ENCODE measurements at places on chromosomes 6 and 20.

GRCh38 chr20:50628853-50629669 lies 62.3 kb downstream of the RIPOR3 start:
- no peak for DNase-seq

- DNase-seq = peak; percentile 78
Observed at GRCh38 chr20:51760905-51761546, 7.2 kb downstream of the ATP9A start.

- DNase-seq = no peak
Observed at GRCh38 chr6:111810294-111811131, 62.7 kb downstream of the FYN start.

DNA sequence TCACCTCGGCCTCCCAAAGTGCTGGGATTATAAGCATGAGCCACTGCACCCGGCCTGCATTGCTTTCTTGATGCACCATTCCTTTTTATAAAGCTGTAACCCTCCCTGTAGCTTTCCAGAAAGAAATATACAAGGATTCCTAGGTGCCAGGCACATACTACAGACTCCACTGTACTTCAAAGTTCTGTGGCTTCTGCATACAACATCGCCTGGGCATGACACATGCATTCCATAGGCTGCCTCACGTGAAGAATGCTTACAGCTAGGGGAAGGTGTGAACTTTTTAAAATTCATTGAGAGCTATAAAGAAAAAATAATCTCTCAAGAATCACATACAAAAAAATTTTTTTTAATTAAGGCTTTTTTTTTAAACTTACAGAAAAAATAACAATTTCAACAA lies 50.2 kb downstream of the TRAM2 start:
- peak; percentile 63 for DNase-seq

DNA sequence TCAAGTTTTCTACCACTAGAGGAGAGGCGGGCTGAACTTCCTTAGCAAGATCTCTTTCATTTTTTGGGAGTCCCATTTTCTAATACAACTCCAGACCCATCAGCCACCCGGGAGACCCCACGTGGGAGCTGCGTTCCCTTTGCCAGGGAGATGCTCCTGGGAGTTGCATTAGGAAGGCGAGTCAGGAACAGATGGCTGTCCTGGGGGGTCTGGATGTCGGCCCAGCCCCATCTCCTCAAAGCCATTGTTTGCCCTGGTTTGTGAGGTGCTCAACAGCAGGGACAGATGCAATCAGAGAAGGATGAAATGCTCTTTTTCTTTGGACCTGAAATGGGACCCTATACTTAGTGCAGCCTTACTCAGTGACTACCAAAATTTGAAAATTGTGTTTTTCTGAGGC lies 39.4 kb downstream of the CARMIL1 start:
- DNase-seq = no peak

DNA sequence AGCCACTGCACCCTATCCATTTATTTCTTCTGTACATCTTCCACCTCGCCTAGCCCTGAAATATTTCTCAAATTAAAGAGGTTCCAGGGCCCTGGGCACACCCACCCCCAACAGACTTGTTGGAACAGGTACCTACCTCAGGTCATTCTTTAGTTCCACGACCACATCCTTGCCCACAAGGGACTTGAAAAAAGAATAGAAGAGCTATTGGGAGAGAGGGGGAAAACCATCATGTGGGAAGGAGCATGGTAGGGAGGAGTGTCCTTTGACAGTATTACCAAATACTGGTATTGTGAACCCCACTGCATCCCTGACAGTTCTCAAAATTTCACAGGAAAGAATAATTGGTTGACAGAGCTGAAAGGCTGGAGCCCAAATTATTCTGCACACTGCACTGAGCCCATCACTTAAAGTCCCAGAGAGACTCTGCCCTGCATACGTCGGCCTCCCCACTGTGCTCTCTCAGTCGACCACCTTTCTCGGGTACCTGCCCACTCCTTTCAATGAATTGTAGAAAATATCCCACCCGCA lies 762 bp downstream of the LSM2 start:
- DNase-seq = no peak

GRCh38 chr6:106729841-106730240 lies 100.5 kb downstream of the QRSL1 start:
- no peak for DNase-seq

- peak; percentile 65 for DNase-seq
Observed at GRCh38 chr6:7910654-7911344, at the start of gene TXNDC5. TSS of gene TXNDC5 (minus strand) at chr6:7910788. CDS start at chr6:7910776, 12 bp downstream.

- no peak for DNase-seq
Observed at GRCh38 chr6:15483060-15483459, 179.8 kb downstream of the DTNBP1 start.

- DNase-seq = peak; percentile 78
Observed at GRCh38 chr20:49989234-49990065, 6.7 kb downstream of the SNAI1 start.

- no peak for DNase-seq
Observed at GRCh38 chr6:40738551-40739193, 151.5 kb upstream of the LRFN2 start.

DNA sequence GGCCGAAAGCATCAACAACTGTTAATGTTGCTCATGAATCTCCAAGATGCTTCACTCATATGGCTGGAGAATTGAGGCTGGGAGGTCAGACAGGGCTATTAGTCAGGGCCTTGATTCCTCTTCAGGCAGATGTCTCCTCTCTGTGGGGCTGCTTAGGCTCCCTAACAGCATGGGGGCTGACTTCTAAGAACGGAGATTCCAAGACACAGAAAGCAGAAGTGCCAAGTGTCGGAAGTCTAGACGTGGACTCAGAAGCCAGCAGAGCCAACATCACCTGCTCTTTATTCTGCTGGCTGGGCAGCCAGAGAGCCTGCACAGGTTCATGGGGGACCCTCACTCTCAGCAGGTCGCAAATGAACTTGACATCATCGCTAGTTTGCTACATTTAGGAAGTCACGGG lies 279.8 kb downstream of the CDH26 start:
- no peak for DNase-seq

DNA sequence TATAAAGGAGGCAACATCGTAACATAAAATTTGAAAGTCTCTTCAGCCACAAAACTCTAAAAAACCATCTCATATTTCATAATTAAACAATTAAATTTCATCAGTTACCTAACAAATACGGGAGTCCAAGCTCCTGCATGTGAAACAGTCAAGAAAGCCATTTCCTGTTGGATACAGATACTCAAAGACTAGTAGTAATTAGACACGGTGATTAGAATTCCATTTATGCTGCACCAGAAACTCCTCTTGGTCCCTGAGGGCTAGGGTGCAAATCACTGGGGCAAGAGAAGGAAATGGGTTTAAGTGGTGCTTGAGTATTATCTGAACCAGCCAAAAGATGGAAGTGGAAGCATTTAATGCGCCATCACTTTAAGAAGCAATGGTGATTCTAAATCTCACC lies 27.4 kb downstream of the TRAM2 start:
- DNase-seq = no peak

- no peak for DNase-seq
Observed at GRCh38 chr6:4301871-4302270, 166.5 kb upstream of the ECI2 start.

GRCh38 chr6:47112317-47112716 lies 70.2 kb upstream of the ADGRF1 start:
- DNase-seq = peak; percentile 77

- no peak for DNase-seq
Observed at GRCh38 chr6:11889572-11889971, 111.0 kb upstream of the ADTRP start.

DNA sequence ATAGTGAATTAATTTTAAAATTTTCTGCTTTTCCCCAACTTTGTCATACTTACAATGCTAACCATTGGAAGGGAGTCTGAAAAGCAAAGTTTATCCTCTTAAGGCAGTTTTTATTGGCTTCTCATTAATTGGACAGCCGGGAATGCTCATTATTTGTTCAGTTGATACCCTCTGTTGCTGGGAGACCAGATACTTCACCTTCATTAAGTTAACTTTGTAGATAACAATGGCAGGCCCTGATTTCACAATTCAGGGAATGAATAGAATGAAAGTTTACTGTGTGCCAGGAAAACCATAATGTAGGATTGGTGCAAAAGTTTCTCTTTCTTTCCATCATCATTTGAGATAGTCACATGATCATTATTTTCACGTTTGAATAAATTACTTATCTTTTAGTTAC lies 49.0 kb downstream of the COL19A1 start:
- no peak for DNase-seq

- DNase-seq = peak; percentile 21
Observed at GRCh38 chr20:14193885-14194284, 143.5 kb downstream of the FLRT3 start.

DNA sequence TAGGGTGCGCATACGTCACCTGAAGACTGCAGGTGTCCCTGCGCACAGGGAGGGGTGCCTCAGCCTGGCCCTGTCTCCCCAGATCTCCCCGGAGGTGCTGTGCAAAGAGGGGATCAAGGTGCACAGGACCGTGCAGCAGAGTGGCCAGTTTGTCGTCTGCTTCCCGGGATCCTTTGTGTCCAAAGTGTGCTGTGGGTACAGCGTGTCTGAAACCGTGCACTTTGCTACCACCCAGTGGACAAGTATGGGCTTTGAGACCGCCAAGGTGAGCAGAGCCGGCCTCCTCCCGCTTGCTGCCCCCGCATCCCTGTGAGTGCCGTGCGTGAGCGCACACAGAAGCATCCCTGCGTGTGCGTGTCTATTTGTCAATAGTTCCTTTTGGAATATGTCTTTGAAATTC lies 150.7 kb downstream of the DTNBP1 start:
- DNase-seq = peak; percentile 39

DNA sequence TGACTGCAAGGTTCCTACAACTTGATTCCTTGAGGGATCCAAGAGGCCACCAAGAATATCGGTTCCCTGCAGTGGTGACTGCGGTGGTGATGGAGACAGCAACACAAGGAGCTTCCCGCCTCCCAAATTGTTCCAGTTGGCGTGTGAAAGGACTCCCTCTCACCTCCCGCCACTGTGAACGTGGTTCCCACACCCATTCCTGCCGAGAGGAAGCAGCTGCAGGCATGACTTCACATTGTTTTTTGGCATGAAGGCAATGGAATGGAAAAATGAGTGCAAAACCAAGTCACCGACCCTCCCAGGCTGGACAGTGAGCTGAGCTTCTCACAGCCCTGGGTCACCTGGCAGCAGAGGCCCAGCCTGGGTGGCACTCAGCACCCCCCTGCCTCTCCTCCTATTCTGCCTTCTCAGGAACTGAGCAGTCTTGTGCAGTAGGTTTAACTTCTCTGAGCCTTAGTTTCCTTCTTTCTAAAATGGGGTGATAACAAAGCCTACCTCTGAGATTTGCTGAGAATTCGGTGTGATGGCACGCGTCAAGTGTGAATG lies 75.0 kb downstream of the CNKSR3 start:
- no peak for DNase-seq

GRCh38 chr20:51543422-51543788 lies 886 bp upstream of the NFATC2 start:
- DNase-seq = no peak

- peak; percentile 4 for DNase-seq
Observed at GRCh38 chr6:8530785-8531435, 95.6 kb upstream of the SLC35B3 start.

GRCh38 chr6:75166773-75167172 lies 39.1 kb downstream of the COL12A1 start:
- DNase-seq = no peak

- no peak for DNase-seq
Observed at GRCh38 chr6:119985952-119986736, 636.6 kb upstream of the MAN1A1 start.

GRCh38 chr20:52313341-52313963 lies 121.9 kb upstream of the ZFP64 start:
- peak; percentile 59 for DNase-seq

DNA sequence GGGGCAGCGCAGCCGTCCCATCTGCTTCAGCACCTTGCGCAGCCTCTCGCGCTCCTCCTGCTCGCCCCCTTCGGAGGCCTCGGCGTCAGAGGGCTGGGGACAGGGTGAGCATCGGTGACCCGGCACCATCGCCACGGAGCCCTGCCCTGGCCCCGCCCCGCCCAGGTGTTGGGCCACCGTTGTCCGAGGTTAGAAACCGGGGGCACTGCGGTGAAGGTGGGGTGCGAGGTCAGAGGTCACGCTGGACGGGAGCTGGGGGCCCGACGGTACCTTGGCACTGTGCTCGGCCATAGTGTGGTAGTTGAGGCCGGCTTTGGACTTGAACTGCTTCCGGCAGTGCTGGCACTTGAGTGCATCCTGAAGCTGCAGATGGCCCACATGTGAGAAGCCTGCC lies 6.4 kb downstream of the ZNF512B start:
- DNase-seq = no peak

DNA sequence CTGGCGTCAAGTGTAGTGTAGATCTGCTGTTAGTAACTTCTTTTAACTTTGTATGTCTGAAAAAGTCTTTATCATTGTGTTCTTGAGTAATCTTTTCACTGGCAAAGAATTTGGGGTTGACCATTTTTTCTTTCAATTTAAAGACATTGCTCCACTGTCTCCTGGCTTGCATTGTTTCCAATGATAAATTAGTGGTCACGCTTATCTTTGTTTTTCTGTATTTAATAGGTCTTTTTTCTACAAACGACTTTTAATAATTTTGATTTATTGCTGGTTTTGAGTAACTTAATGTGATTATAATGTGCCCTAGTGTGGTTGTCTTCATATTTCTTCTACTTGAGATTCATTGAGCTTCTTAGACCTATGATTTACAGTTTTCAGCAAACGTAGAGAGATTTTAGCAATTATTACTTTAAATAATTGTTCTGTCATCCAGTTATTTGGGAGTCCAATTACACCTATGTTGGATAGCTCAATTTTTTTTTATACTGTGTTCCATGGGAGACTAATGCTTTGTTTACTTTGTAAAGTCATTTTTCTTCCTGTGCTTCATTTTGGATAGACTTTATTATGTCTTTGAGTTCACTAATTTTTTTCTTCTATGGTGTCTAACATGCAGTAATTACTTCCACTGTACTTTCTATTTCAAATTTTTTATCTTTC lies 38.3 kb upstream of the HEY2 start:
- no peak for DNase-seq

DNA sequence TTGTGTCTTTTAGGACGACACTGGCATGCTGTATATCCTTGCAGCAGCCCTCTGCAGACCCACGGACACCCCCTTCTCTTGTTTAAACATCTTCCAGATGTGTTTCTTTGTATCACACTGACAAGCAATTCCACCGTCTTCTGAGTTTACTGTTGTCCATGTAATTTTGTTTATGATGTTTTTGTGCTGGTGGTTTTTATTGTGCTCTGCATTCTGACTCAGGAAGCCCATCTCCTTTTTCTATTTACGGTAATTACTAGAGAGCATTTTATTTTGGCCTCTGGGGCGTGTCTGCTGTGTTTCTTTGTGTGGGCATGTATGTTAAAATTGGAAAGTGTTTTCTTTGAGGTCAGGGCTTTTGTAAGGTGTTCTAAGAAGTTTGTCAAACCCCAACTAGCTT lies 111.9 kb downstream of the JARID2 start:
- no peak for DNase-seq

GRCh38 chr6:6003621-6004366 lies 2.9 kb downstream of the NRN1 start:
- no peak for DNase-seq

DNA sequence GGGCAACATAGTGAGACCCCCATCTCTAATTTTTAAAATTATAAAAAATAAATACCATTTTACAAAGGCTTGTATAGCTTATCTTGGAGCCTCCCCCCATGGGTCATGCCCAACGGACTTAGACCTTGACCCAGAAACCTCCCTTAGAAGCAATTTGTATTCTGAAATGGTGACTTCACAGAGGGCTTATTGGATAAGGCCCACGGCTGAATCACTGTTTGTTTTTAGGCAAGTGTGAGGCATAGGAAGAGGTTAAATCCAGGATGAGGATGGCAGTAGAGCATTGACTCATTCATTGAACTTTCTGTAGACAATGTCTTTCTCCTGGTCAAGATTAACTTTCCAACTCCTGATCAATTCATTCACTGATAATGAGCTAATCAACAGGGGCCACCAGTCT lies 6.2 kb upstream of the SNAI1 start:
- no peak for DNase-seq

GRCh38 chr20:59955131-59955796 lies 3.0 kb upstream of the CDH26 start:
- DNase-seq = peak; percentile 27
